T-helper 17 cell (primary cell): ENCODE measurements at places on chromosomes 4 and X. TPM values are rescaled to one million over a fixed set of nuclear protein-coding genes. Genes with fewer than 3 reads are reported as not detected.

DNA sequence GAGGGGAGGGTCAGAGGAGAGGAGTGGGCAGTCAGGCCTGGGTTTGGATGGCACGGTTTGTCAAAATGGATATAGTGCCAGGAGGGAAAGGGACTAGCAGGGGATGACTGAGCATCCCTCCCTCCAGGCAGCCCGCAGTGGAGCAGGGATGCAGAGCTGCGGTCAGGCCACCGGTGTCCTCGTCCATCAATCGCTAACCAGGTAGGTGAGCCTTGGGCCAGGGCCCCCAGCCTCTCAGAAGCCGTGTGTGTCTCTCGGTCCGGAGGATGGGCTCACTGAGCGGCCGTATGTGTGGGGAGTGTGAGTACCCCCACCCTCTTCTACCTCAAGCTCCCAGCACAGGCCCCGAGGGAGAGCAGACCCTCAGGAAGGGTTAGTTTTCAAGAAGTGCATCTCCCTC is 538 bp upstream of the CYTL1 start:
- DNase-seq: no peak

DNA sequence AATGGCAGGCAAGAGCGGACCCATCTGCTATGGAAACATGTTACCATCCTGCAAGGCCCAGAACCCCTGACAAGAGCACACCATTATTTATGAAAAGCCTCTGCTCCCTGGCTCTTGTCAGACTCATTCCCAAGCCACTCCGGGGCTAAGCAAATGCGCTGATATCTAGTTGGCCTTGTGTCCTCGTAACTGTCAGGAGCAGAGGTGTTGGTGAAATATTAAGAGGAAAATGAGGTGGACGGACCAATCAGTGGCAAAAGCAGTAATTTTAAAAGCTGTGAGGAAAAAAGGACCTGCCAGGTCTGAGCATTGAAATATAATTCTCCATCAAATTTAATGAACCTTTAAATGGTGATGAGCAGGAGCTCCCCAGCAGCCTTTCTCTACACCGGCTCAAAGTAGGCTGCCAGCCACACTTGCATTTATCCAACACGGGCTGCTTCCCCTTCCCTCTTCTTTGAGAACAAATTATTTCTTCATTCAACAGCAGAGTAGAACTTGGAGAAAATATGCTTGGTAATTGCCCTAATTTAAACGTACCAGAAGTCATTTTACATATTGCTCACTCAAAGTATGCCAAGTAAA is 214.3 kb downstream of the RASL11B start:
- no peak for DNase-seq

- no peak for DNase-seq
Measured at GRCh38 chrX:50705042-50705441, 109.0 kb downstream of the SHROOM4 start.

DNA sequence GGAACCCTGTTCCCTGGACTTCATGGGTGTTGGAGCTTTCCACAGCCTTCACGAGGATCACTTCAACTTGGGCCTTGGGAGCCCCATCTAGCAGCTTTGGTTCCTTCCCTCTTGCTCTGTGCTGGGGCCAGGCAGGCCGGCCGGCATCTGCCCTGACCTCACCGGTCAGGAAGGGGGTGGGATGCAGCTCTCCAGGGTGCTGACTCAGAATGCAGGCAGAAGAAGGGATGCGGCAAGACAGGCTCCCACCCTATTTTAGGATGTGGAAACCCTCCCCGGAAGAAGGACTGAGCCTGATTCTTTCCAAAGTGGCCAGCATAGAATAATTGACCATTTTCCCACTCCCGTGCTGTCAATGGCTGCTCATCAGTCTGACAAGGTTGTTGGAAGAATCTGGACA is 47.1 kb downstream of the FHDC1 start:
- no peak for DNase-seq

Gene TMEM35A
- not detected for total RNA-seq

DNA sequence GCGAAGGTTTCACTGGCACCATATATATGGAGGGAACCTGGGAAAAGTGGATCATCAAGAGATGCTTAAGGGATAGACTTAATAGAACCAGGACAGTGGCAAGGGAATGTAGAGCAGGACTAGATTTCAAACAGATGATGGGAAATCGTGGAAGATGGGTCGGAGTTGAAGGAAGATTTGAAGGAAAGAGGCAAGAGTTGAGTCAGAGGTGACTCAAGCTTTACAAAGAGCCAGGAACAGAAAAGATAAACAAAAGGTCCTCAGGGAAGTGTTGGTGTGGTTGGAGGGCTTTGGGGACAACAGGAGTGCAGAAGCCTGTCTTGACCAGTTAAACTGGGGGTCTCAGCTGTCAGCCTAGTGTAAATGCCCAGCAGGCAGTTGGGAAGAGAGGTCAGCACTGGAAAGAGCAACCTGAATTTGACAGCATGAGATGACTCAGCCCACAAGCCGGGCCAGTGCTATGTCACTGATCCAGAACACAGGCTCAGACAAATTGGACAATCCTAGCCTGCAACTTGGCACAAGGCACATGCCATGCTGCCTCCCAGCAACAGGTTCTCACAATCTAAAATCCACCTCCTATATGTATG is 230.5 kb downstream of the IDS start:
- DNase-seq: no peak

- no peak for DNase-seq
Measured at GRCh38 chr4:27128443-27128842, 267.8 kb downstream of the STIM2 start.

Gene ADGRL3
- not detected for total RNA-seq

Gene RBM3
- total RNA-seq: 380 TPM

- no peak for DNase-seq
Measured at GRCh38 chr4:142383354-142383753, 462.7 kb downstream of the INPP4B start.

Gene AFP
- total RNA-seq: not detected

DNA sequence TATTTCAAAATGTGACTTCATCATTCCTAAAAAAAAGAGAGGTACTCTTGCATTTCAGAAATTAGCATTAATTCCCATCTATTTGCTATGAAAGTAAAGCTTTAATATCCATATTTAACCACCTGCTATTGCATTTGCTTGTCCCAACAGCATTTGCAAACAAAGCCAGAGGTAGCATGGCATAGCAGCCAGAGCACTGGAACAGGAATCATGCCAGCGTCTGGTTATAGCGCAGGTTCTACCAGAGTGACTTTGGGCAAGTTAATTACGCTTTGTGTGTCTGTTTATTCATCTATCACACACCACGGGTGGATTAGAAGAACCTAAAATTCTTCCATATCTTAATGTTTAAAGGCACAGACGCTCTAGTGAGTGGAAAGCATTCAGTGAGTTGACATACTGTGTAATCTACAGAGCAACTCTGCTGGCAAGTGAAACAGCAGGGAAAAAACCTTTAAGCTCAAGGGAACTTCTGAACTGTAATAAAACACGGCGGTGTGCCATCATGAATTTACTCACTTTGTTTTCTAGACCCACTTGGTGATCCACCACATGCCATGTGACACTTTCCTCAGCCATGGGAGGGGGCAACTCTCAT is 76.6 kb upstream of the QRFPR start:
- DNase-seq: no peak

GRCh38 chrX:31500921-31501320 is 429.1 kb upstream of the FTHL17 start:
- DNase-seq: no peak

Gene EVC2
- total RNA-seq: 6.8 TPM

Gene CDKL5
- total RNA-seq: 2.9 TPM

DNA sequence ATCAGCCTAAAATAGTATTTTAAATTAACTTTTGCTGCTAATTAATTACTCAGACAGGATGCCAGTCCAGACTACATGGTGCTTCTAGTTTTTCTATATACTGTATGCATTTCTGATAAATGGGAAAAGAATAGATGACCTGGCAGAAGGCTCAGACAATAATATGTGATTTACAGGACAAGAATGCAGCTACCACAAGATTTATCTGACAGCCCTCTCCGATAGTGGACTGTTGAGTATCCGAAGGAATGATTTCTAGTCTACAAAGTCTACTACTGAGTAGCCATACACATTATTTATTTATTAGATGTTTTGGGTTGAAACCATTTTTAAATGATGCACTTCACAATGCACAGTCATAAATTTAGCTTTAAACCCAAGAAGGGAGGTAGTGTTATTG is 212.8 kb downstream of the MAB21L2 start:
- DNase-seq: no peak

DNA sequence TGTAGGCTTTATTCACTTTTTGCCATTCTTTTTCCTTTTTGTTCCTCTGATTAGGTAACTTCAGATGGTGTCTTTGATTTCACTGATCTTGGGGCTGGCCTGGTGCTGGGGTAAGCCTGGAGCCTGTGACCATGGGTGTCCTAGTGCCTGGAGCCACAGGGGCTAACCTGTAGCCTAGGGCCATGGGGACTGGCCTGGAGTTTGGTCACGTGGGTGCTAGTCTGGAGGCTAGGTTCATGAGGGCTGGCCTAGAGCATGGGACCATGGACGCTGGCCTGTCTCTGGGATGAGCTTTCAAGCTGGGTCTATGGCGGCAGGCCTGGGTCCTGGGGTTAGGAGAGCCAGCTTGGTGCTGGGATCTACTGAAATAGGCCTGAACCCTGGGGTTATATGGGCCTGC is 32.2 kb upstream of the ALG13 start:
- DNase-seq: no peak

GRCh38 chr4:109990261-109991257 is 77.9 kb downstream of the EGF start:
- no peak for DNase-seq

- no peak for DNase-seq
Measured at GRCh38 chrX:150167482-150168324, 195.4 kb upstream of the MAMLD1 start.

DNA sequence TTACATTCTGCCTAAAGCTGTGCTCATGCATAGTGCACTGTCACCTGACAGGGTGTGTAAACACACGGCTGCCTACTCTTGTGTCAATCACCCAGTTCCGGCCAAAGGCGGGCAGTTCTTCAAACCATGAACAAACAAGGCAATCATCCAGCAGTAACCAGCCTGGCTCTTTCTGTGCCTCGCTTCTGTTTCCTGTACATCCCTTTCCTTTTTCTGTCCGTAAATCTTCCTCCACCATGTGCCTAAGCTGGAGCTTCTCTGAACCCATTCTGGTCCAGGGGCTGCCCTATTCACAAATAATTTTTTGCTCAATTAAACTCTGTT is 60.8 kb upstream of the CBR4 start:
- DNase-seq: no peak

Gene PPP4R3C
- not detected for total RNA-seq

Gene SLAIN2
- 92.3 TPM for total RNA-seq

DNA sequence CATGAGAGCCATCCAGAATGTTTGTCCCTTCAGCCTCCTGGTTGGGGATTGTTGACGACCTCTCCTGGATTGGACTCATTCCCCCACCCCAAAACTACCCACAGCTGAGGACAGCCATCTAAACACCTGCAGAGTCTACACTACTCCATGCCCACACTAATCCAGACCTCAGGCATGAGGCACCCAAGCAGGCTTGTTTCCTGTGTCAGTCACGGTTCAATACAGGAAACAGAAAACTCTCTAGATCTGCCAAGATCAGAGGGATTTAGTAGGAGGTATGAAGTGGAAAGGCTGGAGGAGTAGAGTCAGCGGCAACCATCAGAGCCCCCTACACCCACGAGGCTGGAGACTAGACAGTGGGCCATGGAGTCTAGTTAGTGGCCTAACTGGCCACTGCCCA is 37.7 kb downstream of the HAND2 start:
- DNase-seq: no peak

Gene CDS1
- total RNA-seq: 0.76 TPM

GRCh38 chrX:17553469-17553868 is 178.5 kb downstream of the NHS start:
- no peak for DNase-seq

DNA sequence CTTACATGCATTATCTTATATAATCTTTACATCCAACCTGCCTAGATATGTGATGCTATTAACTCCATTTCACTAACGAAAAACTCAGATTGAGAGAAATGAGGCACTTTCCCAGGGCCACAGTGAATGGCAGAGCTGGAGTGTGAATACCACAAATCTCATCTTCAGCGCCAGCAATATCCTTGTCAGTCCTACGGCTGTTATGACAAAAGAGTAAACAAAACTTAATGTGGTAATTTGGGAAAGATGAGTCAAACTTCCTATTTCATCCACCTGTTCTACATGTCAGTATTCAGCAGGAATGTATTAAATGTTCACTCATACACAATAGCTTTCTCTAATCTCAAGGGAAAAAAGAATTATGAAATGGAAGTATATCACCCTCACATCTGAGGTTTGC is 56.9 kb downstream of the FAT1 start:
- DNase-seq: no peak

Gene TIGD4
- 0.40 TPM for total RNA-seq

GRCh38 chr4:137775701-137776100 is 243.4 kb upstream of the PCDH18 start:
- DNase-seq: no peak

GRCh38 chr4:75715105-75715799 is 9.1 kb upstream of the USO1 start:
- DNase-seq: no peak

Gene PNCK
- not detected for total RNA-seq

- DNase-seq: no peak
Measured at GRCh38 chrX:54087661-54088060, 43.4 kb upstream of the PHF8 start.
